ENCODE measurements at places on chromosomes 6 and 20.

DNA sequence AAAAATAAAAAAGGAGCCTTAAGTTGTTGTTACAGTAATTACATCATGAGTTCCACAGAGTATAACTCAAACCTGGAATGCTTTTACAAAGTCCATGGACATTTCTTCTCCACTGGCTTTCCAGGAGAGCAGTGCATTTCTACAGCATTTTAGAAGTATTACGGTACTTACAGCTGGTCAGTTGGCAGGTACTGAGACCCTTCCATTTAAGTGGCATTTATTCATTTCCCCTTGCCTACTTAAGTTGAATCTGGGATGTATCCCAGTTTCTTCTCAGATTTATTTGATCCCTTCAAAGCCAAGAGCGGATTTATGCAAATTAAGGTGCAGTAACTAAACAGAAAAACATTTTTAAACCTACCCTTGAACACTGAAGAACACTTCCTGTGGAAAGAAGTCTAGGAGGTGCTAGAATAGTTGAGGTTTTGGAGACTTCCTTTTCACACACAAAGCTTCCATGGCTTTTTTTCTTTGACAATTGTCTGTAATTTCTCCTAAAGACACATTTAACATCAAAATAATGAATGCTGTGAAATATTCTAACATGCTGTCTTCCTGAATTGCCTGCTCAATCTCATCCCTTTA is 3.4 kb downstream of the PRDM13 start:
- no peak for DNase-seq

GRCh38 chr6:158027590-158028285 is 46.1 kb downstream of the SYNJ2 start:
- DNase-seq = no peak

DNA sequence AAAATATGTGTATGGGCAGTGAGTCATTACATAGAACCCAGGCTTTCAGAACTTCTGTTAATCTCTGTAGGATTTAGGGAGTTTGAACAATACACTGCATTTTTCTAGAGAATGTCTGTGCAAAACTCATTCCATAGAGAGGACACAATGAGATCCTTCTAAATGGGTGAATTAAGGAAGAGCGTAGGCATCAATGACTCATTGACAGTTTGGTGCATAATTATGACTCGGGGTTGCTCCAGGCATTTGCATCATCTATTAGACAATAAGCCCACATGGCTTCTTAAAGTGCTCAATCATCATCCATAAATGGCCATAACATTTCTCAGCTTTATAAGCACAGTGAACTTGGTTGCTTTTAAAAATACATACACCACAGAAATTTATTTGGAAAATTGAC is 625.5 kb downstream of the CDH26 start:
- DNase-seq = no peak

DNA sequence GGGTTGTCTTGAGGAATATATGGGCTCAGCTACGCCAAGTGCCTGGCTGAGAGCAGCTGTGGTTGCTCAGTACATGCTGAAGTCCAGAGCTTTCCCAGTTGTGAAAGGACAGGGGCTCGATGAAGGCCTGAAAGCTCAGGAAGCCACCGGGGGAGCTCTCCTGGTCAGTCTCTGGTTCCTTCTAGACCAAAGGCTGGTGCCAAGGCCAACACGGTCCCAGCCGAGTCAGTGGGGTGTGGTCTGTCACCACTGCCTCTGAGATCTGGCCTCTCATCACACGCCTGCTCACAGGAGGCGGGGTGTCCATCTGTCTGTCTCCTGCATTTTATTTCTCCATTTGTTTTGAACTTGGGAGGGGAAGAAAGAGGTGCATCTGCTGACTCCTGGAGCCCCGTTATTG is 4.9 kb upstream of the FAM83C start:
- DNase-seq = no peak

DNA sequence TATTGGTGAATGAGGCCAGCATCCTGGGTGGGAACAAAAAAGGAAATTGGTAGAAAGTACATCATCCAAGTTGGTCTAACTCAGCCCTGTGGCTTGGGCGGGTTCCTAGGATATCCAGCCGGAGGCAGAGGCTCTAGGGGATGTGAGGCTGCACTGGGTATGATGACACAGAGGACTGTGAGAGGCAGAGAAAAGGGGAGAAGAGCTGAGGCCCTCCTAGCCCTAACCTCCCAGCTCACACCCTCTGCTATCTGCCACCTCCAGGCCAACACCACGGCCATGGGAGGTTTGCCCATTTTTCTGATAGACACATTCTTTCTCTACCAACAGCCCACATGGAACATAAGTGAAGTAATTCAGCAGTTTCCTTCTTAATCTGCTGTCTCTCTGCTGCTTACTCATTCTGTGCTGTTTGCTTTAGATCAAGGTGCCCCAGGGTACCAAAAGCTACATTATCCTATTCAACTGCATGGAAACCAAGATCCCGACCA is 284.4 kb downstream of the ESR1 start:
- DNase-seq = no peak

DNA sequence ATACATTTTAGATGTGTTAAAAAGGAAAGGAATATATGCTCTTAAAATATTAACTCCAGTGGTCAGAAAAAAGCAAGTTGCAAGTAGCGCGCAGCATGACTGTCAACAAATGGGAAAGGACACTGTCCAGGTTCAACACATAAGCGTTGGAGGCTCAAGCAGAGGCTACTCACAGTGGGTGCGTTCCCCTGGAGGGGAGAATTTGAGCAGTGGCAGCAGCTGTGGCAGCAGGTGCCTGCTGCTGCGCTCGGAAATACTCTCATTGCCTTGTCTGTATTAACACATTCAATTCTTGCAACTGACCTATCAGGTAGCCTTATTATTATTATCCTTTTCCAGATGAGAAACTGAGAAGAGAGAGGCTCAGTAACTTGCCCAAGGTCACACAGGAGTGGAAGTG is 21.9 kb upstream of the CCN6 start:
- no peak for DNase-seq

- no peak for DNase-seq
These were observed 48.2 kb downstream of the FRK start for GRCh38 chr6:116012471-116012949.

GRCh38 chr6:45438151-45438550 is 60.4 kb upstream of the SUPT3H start:
- no peak for DNase-seq
